ENCODE measurements at places on chromosomes 1 and 21.
A peak's percentile ranks its signal among the peaks of the same experiment; 100 is the strongest.

DNA sequence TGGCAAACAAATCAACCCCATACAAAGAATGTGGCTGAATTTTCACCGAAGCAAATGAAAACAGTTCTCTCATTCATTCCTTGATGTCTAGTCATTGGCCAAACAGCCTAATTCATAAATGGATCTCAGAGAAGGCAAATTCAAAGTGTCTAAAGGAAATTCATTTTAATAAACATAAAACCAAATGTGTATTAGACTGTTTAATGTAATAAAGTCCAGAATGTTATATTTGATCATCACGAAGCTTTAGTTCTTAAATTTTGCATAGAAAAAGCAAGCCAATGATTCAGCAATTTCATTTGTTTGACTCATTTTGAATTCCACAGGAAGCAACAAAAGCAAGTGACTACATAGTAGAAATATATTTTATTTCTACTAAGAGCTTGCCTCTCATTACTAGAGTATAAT, 379.2 kb upstream of the ADAMTS5 start:
- no peak for DNase-seq

DNA sequence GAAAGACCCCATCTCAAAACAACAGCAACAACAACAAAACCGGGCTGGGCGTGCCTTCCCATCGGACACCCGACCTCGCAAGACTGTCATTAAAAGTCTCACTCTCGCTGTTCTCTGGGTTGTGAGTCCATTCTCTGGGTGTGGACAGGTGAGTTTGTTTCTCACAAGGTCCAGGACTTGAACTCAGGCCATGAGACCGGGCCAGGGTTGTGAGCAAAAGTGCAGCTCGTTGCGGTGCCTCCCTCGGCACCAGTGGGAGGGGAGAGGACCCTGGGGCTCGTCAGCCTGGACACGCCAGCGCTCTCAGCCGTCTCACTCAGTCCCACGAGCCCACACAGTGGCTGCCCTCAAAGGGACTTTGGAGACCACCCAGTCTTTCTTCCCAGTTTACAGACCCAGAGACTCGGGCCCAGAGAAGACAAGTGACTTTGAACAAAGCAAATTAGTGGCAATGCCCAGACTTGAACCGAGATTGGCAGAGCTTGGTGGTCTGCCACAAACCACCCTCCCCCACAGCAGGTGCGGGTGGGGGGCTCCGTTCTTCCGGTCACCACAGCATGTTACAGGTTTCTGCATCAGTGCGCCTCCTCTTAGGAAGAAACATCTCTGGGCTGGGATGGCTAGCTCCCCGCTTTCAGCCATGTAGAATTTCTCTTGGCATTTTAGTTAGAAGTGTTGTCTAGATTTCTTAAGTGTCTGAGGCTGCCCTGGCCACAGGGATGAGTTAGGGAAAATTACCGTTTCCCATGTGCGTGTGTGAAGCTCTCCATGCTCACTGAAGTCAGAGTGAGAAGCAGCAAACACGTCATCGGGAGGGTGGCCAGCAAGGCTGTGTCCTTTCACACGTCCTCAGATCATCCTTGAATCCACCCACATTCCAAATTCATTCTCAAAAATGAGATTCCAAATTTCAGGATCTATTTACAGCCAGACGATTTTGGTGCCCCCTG, 28.3 kb downstream of the LRRC3 start:
- no peak for DNase-seq

DNA sequence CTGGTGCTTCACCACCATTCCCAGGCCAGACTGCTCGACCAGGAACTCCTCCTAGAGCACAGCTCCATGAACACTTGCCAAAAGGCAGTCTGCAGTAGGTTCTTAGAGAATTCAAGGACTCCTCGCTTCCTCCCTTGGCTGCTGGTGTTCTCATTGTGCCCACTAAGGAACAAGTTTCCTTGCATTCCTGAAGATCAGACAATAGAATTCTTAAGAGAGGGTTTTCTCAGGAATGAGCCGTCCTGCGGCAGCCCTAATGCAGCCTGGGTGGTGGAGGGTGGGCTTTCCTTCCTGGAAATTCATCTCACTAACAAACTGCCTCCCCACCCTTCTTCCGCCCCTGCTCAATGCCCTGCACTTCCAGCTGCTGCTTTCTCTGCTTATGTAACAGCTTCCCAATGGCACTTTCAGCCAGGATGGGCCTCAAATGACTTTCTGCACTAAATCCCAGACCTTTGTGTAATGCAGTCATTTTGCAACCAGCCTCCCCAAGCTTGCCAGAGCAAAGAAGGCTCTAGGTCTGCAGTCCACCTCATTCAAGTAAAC, 287.9 kb downstream of the PLPP3 start:
- DNase-seq = peak; percentile 33

GRCh38 chr1:234572966-234573365, 37.0 kb downstream of the IRF2BP2 start:
- no peak for DNase-seq
